CD4-positive, alpha-beta T cell treated with Interleukin-12 subunit alpha and Interleukin-12 subunit beta, for 1 hour (primary cell): ENCODE measurements at places on chromosomes 6 and 20.

DNA sequence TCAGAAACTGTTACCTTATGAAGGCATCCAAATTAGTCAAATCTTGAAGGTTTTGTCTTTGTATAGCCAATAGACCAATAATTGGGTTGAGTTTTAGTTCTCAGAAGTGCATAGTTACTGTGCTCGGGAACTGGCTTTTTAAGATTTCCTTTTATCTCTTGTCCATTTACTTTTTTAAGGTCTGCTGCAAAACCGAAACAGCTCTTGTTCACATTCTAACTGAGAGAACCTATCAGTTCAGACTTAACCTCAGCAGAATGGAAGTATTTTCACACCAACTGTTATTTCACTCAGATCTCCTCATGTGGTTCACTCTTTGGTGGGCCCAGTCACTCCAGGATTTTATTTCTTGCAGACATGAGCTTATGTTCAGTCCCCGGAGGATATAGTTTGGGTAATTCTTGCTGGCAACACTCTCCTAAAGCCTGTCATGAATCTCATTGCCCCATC is 55.5 kb downstream of the TPBG start:
- DNase-seq = no peak

DNA sequence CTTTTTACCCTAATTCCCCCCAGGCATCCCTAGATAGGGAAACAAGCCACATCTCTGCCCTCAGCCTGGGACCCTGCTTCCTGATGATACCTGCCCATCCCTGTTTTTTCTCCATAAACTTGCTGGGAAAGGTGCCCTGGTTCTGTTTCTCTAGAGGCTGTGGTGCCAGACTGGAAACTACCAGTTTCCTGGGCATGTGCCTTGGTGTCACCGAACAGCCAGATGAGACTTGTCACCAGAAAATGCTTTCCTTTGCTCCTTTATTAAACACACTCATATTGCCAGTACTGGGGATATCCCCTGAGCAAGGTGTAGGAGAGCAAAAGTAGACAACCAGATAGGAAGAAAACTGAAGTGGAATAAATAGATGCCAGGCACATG is 16.8 kb downstream of the SRSF3 start:
- no peak for DNase-seq

DNA sequence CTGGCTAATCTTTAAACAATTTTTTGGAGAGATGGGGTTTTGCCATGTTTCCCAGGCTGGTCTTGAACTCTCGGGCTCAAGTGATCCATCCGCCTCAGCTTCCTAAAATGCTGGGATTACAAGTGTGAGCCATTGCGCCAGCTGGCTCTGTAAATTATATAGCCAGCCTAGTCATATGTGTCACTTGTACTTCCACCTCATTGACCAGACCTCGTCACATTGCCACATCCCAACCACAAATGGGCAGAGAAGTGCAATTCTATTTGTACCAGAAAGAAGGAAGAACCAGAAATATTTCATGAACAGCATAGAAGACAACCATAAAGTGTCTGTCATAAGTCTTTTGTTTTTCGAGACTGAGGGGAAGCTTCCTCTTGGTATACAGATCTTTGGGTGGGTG is 304.9 kb upstream of the RNF24 start:
- peak; percentile 14 for DNase-seq

DNA sequence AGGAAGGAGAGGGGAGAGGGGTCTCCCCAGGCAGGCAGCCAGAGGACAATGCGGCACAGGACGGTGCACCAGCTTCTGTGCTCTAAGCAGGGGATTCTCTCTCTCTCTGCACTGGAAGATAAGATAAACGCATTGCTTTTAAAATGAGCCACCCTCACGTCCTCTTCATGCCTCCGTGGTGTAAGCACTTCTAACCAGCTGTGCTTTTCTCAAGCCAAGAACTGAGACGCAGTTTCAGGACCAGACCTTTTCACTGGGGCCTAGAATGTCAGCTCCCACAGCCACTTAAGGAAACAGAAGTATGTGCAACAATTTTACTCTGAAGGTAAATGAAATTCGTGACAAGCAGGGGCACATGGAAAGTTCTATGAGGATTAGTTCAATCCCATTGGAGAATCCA is 82.4 kb downstream of the PSMB1 start:
- no peak for DNase-seq

DNA sequence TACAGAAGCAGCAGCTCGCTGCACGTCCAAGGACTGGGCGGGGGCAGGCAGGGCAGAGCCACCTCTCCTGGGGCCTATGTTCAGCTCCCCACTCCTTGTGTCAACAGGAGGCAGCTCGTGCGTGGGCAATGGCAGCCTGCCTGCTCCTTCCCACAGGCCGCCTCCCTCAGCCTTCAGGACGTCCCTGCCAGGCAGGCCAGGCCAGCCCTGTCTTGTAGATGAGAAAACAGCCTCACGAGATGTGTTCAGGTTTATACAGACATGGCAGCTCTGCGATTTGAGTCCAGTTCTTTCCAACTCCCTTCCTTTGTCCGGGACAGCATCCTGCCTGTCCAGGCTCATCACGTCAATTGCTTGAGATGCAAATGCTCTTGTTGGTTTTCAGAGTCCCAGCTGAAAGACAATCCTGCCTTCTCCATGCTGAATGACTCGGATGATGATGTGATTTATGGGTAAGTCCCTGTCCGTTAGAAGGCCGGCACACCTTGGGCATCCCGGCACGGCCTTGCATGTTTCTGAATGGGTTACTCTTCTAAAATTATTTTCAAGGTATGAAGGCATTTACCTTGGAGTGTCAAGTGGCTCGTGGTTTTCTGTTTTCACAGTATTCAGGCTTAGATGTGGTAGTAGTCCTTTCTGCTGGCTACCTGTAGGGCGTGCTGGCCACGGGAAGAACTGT is 13.5 kb downstream of the DYNLT1 start:
- no peak for DNase-seq

GRCh38 chr20:35636095-35636494 is 20.5 kb downstream of the SPAG4 start:
- DNase-seq = no peak

- DNase-seq = no peak
Measured at GRCh38 chr6:53992522-53992921, 118.7 kb upstream of the MLIP start.

DNA sequence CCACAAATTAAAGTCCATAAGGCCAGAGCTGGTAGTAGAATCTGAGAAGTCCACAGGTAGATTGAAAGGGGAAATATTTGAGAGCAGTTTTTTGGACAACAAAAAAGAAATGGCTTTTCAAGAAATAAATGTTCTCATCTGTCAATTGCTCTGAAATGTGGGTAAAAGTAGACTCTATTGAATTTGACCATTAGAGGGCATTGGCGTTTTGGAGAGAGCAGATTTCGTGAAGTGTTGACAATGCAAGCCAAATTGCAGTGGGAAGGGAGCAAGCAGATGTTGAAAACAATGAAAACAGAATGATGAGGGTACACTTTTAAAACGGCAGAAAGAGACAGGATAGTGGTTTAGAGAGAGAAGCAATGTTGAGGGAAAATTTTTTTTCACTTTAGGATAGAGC is 149.1 kb upstream of the FAM83B start:
- DNase-seq = no peak

GRCh38 chr6:168280020-168280898 is 39.3 kb downstream of the DACT2 start:
- no peak for DNase-seq

DNA sequence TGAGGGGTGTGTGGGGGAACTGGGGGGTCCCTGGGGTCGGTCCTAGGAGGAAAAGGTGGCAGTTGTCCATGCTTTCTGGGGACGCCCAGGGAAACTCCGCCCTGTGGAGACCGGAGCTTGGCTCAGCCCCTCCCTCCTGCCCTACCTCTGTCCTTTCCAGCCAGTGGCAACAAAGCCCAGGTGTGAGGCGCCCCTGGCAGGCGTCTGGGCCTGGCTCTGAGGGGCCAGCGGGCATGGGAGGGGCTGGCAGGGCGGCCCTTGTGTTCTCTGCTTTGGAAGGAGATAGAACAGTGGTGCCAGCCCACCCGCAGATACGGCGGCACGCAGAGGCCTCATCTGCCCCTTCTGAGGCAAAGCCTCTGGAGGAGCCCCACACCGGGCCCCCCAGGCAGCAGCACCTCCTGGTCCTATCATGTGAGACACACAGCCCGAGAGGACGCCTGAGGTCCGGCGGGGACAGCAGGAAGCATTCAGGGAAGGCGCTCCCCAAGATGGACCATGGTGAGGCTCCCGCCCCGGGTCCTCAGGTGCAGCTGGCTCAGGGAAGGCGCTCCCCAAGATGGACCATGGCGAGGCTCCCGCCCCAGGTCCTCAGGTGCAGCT is 47.9 kb downstream of the YTHDF1 start:
- DNase-seq = no peak

DNA sequence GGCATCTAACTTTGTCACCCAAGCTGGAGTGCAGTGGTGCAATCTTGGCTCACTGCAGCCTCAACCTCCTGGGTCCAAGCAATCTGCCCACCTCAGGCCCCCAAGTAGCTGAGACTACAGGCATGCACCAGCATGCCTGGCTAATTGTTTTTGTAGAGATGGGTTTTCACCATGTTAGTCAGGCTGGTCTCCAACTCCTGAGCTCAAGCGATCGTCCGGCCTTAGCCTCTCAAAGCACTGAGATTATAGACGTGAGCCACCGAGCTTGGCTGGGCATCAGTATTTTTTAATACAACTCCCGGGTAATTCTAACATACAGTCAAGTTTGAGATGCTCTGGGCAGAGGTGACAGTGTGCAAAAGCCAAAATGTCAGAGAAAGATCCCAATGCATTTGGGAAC is 73.5 kb downstream of the NFATC2 start:
- no peak for DNase-seq

- no peak for DNase-seq
Measured at GRCh38 chr20:63025534-63026331, 19.0 kb upstream of the BHLHE23 start.

DNA sequence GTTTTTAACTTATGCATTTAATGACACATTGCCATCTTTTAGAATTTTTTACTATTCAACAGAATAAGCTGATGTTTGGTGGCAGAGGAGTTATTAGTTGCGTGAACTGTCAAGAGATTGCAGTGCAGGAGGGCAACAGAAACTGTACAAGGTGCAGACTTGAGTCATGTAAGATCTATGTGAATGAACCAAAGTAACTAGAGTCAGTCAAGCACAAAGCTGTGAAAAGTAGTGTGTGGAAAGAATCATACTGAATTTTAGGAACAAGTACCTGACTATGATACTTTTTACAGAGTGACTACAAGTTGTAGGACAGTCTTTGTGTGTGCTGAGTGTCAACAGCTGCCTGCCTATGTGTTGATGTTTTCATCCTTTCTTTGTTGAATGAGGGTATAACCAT is 2.7 kb upstream of the C6orf163 start:
- DNase-seq = no peak

GRCh38 chr6:43772681-43773049 is 2.7 kb downstream of the VEGFA start:
- DNase-seq = no peak

GRCh38 chr6:158219228-158219627 is 51.1 kb downstream of the GTF2H5 start:
- DNase-seq = no peak

GRCh38 chr6:166437661-166438060 is 54.9 kb upstream of the MPC1 start:
- DNase-seq = no peak

DNA sequence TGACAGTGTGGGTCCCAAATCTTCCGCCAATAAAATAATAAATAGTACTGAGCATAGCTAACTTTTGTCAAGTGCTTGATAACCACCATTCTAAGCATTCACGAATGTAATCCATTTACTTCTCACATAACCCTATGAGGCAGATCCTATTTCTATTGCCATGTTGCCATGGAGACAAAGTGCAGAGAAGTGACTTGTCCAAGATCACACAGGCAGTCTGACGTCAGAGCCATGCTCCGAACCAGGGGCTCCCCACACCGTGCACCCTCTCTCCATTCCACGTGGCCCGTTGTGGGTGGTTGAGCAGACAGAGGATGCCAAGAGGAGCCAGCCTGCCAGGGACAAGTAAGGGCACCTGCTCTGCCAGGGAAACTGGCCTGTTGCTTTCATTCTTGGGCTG is 38.9 kb downstream of the CDH22 start:
- DNase-seq = no peak

DNA sequence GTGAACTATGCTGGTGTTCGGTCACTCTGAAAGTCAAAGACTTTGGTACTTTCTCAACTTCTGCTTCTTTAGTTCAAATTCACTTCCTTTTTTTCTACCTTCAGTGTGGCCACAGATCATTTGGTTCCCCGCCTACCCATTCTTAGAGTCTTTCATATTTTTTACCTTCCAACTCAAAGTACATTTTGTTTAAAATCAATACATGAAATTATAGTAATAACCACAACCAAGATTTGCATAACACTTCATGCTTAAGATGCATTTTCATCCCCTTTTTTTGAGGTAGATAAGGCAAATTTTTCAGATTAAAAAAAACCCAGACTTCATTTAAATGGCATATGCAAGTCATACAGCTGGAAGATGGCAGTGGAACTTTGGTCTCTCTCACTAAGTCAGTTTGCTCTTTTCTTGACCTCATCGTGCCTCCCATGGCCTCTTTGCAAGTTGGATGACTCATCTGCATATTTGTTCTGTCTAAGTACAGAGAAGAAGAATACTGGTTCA is 11.9 kb upstream of the CNR1 start:
- DNase-seq = no peak

- no peak for DNase-seq
Measured at GRCh38 chr6:79614326-79615305, 16.5 kb upstream of the SH3BGRL2 start.
